ENCODE measurements at places on chromosomes 5 and 9.

- no peak for DNase-seq
Observed at GRCh38 chr5:17065458-17065857, 129.4 kb upstream of the MYO10 start.

DNA sequence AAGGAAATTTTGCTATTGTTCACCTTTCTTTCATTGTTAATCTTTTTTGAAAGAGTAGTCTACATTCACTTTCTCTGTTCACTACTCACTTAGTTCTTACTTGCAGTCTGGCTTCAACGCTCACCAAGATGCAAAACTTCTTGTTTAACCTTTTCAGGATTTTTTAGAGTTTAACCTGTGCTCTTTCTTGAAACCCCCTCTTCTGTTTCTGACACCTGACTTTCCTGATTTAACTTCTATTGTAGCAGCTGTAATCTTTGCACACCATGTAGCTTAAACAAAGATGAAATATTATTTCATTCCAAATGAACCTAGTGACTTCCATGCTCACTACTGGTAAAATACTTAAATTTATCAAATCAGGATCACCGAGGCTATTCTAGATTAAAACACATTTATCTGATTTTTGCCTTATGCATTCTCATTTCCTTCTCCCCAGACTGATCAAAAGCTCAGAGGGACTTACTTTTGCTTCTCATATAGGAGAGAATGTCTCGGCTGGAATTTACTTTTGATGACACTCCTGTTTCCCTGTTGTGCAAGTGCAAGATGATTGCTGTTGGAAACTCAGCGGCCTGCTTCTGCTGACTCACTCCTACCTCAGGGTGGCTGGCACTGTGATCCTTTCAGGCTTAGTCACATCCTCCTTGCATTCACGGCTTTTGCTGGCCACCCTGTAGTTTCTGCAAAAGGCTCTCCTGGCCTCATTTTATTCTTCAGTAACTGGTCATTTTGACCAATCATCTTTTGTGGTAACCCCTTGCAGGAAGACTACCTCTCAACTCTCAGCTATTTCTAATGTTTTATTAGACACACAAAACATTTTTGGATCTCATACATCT, 109.3 kb upstream of the IFNE start:
- DNase-seq, result peak; percentile 66

DNA sequence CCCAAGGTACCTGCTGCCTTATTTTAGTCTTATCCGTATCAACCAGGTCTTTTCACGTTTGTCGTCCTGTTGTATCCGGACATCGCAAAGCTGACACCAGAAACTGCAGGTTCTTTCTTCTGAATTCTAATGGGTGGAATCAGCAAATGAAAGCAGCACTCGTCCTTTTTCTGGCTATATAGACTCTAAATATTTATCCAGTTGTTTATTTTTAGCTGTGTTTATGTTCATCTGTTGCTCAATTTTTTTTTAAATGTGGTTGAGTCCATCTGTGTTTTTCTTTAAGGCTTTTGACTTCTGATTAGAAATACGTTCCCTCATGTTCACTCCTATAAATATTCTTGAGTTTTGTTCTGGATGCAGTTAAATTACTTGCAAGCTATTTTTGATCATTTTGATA, 831.7 kb downstream of the MTRR start:
- no peak for DNase-seq

DNA sequence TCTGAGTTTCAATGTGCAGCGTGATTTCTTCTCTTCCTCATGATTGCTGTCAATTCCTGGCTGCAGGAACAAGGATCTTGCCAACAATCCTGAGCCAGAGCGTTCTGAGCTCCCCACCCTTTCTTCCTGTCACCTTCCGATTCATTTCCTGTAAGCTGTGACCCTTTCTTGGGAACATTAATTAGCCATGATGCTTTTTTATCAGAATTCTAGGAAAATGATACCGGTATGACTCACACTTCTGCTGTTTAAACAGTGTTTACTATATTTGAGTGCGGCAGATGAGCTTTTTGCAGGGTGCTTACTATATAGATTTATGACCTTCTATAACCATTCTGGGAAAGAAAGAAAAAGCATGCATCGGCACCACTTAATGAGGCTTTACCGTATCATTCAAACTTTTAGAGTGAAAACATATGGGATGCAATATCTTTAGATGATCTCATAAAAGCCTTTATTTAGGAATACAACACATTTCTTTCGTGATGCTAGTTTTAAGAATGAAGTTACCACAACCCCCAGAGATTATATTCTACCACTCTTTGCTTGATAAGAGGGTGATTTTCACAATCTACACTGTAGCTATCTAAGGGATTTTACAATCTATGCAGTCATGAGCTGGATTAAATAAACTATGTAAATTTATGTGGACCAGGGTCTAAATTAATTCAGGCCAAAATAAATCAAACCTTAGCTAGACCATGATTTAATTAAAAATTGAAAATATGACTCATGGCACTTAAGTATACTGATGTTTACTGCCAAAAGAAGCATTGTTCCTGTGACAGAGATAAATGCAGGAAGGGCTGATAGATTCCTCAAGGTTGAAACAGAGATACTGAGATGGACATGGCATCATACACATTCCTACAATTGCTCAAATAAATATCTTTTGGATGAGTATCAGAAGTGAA, 38.0 kb upstream of the OSMR start:
- no peak for DNase-seq

GRCh38 chr5:522899-523440, 1.3 kb downstream of the SLC9A3 start:
- no peak for DNase-seq

- no peak for DNase-seq
Observed at GRCh38 chr5:52837591-52838001, 49.9 kb downstream of the ITGA1 start.

- DNase-seq, result no peak
Observed at GRCh38 chr9:101486693-101487442, 46.8 kb upstream of the RNF20 start.

DNA sequence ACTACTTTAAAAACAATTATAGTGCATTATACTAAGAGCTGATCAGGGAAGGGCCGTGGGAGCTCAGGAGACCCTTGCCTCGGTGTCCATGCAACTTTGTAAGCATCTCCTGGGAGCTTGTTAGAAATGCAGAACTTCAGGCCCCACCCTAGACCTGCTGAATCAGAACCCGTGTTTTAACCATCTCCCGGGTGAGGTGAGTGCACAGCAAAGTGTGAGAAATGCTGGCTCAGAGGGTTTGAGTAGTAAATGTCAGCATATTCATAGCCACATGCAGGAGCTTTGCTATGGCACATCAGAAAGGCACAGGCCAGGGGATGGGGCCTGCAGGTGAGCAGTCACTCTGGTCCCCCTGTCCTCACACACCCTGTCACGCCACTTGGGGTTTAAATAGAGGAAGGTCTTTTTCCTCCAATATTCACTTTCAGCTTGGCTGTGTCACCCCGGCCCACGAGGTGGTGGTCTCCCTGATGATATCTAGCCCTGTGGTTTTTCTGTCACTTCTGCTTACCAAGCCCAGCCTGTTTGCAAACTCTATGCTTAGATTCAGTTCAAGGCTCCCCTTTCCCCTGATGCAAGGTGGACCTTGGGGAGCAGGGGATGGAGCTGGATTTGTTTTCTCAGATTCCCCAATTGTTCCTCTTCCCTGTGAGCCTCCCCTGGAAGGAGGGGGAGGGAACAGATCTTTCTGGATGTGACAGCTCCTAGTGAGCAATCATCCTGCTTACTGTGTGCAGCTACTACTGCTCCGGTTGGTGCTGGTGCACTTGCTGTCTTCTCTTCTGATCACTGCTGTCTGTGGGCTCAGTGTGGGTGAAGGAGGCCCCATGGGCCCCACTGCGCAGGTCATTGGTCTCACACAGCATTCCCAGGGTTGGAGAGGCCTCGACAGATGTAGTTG, 51.8 kb upstream of the TGFBR1 start:
- DNase-seq, result no peak

DNA sequence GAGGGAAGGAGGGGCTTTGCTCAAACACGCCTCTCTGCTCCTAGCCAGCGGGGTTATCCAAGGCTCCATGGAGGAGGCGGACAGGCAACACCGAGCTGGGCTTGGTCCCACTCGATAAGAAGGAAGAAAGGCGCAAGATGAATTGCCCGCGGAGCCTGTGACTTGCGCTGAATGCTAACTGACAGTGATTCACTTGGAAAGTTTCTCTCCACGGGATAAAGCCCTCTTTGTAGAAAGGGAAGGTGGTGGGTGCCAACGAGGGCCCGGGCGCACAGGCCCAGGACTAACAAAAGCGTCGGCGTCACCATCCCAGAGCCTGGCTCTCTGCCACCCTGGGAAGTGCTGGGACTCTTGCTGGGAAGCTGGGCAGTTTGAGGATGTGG, 76.0 kb downstream of the VAV2 start:
- DNase-seq, result no peak

DNA sequence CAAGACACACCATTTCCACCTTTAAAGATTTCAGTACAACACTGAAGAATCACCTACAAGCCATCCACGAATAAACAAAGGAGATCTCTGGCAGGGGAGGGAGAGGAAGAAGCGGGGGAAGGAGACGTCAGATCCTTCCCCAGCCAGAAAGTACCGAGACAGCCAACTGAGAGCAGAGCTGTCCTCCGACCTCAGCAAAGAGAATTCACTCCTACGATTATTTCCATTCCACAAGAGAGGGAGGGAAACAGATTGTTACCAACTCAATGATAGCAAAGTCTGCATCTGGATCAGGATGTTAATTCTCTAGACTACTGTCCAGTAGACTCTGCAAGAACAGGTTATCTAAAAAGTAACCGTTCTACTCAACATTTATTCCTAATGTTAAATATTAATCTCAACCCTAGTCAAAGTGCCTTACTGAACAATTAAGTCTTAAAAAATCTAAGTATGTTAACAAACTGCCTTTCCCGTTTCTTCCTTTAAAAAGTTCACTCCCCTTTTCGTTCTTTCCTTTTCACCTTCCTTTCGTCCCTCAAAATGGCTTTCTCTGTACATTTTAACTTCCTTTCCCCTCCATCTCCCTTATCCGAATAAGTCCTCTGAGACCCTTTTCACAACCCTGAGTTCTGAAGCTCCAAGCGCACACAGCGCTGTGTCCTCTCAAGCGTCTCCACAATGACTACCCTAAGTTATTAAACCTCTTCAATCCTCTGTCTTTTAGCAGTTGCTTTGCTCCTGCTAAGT, 1.4 kb downstream of the CHD1 start:
- DNase-seq, result peak; percentile 60

- no peak for DNase-seq
Observed at GRCh38 chr5:77957-78804, 13.8 kb upstream of the PLEKHG4B start.

DNA sequence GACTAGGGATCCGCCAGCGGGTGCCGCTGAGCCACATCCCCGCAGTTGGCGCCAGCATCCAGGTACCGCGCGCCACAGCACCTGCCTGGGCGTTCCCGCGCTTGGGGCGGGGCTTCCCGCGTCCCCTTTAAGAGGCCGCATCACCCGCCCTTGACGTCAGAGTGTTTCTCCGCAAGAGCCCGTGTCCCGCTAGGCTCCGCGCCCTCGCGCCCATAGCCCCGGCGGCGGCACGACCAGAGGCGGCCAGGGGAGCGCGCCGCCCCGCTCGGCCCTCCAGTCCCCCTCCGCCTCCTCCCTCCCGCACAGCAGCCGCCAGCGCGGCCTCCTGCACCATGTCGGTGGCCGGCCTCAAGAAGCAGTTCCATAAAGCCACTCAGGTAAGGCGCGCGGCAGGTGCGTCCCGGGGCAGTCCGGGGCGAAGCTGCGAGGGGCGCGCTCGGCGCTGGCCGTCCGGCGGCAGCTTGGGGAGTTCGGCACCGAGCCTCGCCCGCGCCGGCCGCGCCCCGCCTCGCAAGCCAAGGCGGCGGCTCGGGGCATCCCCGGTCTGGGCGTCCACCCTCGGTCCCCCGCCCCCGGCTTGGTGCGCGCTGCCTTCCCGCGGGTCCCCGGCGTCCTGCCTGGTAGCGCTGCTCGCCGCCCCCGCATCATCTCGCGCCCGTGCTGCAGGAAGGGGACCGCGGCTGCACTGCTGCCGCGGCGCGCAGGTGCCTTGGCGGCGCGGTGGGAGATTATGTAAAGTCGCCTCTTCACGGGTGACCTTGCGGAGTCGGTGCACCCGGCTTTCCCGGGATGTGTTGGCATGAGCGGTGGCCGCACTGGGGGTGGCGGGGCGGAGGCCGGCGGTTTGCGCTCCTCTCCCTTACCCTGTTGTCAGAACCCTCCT, at the start of gene SH3GL2:
TSS of gene SH3GL2 (plus strand) at position 156 of the 883 bp plus-strand sequence.
- no peak for DNase-seq

- DNase-seq, result no peak
Observed at GRCh38 chr5:138783976-138784375, 30.8 kb downstream of the CTNNA1 start.

GRCh38 chr5:24167806-24168205, 477.0 kb downstream of the CDH10 start:
- DNase-seq, result no peak

DNA sequence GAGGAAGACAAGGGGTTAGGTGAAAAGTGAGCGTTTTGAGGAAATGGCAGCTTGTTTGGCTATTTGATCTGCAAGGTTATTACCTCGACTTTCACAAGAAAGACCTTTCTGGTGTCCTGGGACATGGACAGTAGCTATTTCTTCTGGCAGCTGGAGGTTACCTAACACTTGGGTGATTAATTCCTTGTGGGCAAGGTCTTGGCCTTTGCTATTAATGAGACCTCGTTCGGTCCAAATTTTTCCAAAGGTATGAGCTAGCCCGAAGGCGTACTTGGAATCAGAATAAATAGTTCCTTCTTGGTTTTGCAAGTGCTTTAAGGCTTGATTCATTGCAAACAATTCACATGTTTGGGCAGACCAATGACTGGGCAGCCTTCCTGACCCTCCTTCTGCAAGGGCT, 4.9 kb downstream of the GTF3C5 start:
- DNase-seq, result no peak

DNA sequence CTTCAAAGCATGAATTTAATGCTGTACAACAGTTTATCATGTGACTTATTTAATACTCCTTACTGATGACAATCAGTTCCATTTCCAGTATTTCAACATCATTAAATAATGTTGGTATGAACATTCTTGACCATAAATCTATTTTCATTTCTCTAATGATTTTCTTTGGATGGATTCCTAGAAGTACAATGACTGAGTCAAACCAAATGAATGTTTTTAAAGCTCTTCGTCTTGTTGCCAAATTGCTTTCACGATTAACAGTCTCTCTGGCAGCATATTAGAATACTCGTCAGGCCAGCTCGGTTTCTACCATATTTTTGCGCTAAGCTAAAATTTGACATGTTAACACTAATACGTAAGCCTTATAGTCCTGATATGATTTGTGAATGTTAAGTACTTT, 197.0 kb downstream of the TRPM3 start:
- DNase-seq, result no peak

- no peak for DNase-seq
Observed at GRCh38 chr9:14170973-14171596, 142.9 kb downstream of the NFIB start.

- DNase-seq, result no peak
Observed at GRCh38 chr5:7657153-7657552, 193.8 kb downstream of the CFAP90 start.

DNA sequence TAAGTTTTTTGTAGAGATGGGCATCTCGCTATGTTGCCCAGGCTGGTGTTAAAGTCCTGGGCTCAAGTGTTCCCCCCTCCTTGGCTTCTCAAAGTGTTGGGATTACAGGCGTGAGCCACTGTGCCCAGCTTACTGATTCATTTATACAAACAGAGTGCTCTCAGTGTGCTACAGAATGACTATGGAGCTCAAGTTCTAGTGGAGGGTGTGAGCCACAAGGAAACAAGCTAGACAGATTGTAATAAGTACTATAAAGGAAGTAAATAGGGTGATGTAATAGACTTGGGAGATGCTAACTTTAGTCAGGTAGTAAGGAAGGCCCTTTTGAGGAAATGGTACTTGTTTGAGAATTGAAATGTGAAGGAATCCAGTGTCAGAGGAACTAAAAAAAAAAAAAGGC, 1.7 kb upstream of the TMEM267 start:
- DNase-seq, result no peak
